ENCODE measurements at places on chromosomes 6 and 20. TPM values are rescaled to one million over a fixed set of nuclear protein-coding genes. Genes with fewer than 3 reads are reported as not detected.

- no peaks in the 10 kb centered on the region for H3K27me3 ChIP-seq
- H3K36me3 ChIP-seq = no peaks in the 10 kb centered on the region
- H3K27ac ChIP-seq = no peak overlapping the region
- DNase-seq = no peak
- no peaks in the 10 kb centered on the region for H3K4me1 ChIP-seq
Measured at GRCh38 chr20:21046413-21047070, 59.6 kb downstream of the LINC00237 start.

Gene SOD2
- 199 TPM for total RNA-seq

DNA sequence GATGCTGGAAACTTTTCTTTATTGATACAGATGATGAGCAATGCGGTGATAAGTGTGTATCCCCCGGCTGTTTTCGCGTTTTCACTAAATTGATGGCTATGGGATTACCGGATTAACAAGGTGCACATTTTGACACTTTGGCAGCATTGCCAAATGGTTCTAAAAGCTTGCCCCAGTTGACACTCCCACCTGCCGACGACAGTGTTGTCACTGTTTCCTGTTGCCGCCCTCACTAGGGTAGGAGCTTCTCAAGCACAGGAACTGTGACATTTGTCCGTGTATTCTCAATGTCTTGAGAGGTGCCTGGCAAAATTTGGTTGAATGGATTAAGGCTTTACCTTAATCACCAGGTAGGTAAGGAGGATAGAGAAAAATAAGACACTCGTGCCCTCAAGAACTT lies 9.8 kb upstream of the MAPK13 start:
- peak; percentile 72 for DNase-seq
- H3K4me1 ChIP-seq = peaks cover 6% of the 10 kb centered on the region
- no peak overlapping the region for H3K4me3 ChIP-seq
- peak overlapping the region; percentile 66 for H3K27ac ChIP-seq

DNA sequence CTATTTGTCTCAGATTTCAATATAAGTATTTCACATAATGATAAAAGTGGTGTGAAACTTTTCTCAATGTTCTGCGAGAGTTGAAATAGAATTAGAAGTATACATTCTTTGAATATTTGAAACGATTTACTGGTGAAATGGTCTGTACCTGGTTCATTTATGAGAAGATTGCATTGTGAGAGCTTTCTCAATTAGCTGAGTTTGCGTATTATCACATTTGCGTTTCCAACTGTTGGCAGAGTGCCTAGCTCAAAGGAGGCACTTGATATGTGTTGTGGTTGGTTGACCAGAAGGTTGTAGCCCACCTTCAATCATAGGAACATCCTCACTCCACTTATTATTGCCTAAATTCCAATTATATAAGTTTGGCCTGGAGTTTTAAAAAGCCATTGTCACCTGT lies 58.8 kb upstream of the EXOC2 start:
- H3K27ac ChIP-seq = no peak overlapping the region
- no peaks in the 10 kb centered on the region for H3K36me3 ChIP-seq
- H3K4me3 ChIP-seq = no peak overlapping the region
- no peaks in the 10 kb centered on the region for H3K27me3 ChIP-seq
- no peaks in the 10 kb centered on the region for H3K4me1 ChIP-seq
- DNase-seq = no peak

DNA sequence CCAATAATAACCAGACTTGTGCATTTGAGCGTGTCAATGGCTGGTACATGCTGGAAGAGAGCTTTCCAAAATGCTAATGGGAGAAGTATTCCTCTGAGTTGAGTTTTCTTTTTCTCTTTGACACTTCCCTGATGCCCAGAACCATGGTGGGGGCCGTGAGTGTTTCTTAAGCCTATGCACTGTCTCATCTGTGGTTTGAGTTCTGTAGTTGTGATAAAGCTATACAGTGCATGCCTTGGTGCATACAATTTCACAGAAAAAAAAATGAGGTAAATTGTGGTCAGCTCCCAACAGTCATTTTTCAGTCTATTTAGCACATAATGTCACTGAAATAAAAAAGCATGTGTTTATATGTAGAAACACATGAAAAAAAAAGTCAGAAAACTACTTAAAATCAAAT lies 204.8 kb downstream of the HDGFL1 start:
- H3K27ac ChIP-seq = no peak overlapping the region
- no peak overlapping the region for H3K4me3 ChIP-seq
- no peaks in the 10 kb centered on the region for H3K27me3 ChIP-seq
- no peaks in the 10 kb centered on the region for H3K36me3 ChIP-seq
- no peak for DNase-seq
- no peaks in the 10 kb centered on the region for H3K4me1 ChIP-seq

GRCh38 chr20:26167499-26167898 lies 470.8 kb upstream of the ZNF337 start:
- H3K4me3 ChIP-seq = no peak overlapping the region
- DNase-seq = no peak
- no peaks in the 10 kb centered on the region for H3K4me1 ChIP-seq
- no peaks in the 10 kb centered on the region for H3K36me3 ChIP-seq
- no peak overlapping the region for H3K27ac ChIP-seq
- no peaks in the 10 kb centered on the region for H3K27me3 ChIP-seq

DNA sequence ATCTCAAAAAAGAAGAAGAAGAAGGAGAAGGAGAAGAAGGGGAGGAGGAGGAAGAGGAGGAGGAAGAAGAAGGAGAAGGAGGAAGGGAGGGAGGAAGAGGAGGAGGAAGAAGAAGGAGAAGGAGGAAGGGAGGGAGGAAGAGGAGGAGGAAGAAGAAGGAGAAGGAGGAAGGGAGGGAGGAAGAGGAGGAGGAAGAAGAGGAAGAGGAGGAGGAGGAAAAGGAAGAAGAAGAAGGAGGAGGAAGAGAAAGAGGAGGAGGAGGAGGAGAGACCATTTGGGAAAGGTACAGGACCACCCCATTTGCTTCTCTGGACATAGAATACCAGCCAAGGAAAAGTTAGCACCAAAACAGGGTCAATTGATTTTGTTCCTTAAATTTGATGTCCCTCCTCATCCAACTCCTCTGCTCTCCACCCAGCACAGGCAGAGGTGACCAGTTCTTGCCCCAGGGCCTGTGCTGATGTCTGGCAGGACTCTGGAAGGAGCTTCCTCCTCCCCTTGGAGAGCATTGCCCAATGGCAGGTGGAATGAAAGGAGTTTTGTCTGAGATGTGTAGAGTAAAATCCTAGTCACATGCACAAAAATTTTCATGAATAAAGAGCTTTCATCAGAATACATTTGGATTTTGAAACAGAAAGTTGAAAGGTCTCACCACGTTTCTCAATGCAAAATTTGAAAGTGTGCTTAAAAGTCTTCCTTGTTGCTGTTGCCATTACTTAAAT lies 182.9 kb downstream of the LY86 start:
- H3K36me3 ChIP-seq = no peaks in the 10 kb centered on the region
- no peaks in the 10 kb centered on the region for H3K4me1 ChIP-seq
- no peaks in the 10 kb centered on the region for H3K27me3 ChIP-seq

Gene TGM3
- total RNA-seq = 0.27 TPM

GRCh38 chr6:17972074-17972952 lies 15.1 kb downstream of the KIF13A start:
- no peaks in the 10 kb centered on the region for H3K36me3 ChIP-seq
- H3K27ac ChIP-seq = peak overlapping the region; percentile 2
- peaks cover 10% of the 10 kb centered on the region for H3K4me1 ChIP-seq
- no peak overlapping the region for H3K4me3 ChIP-seq

DNA sequence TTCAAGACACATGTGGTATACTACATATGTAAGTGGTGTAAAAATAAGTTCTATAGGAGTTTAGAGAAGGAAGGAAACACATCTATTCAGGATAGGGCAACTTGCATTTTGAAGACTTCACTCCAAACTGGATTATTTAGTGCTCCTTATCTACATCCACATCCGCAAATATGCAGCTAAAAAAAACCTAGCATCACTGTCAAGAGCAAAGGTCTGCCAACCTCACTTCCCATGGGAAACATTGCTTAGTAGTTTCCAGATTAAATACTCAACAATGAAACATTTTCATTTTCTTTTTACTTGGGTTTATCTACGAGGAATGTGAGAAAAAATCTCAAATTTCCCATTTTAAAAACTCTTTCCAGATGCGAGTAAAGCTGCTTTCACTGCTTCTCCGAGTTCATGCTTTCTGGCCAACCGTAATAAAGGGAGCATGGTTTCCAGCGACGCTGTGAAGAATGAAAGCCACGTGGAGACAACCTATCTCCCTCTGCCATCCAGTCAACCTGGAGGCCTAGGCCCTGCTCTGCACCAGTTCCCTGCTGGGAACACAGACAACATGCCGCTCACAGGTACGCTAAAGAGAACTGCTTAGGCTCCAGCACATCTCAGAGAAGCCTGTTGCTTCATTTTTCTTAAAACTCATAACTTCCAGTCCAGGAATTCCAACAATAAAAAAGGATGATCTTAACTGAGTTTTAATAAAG lies 48.2 kb downstream of the RFX6 start:
- DNase-seq = no peak
- no peaks in the 10 kb centered on the region for H3K36me3 ChIP-seq
- H3K27me3 ChIP-seq = no peaks in the 10 kb centered on the region
- H3K4me3 ChIP-seq = no peak overlapping the region
- H3K27ac ChIP-seq = no peak overlapping the region

Gene CABLES2
- total RNA-seq = 10.5 TPM

Gene EIF6
- total RNA-seq = 194 TPM

GRCh38 chr20:44997668-44998067 lies 31.4 kb downstream of the STK4 start:
- H3K27ac ChIP-seq = no peak overlapping the region
- H3K4me3 ChIP-seq = no peak overlapping the region
- peaks cover 11% of the 10 kb centered on the region for H3K36me3 ChIP-seq
- no peaks in the 10 kb centered on the region for H3K27me3 ChIP-seq
- no peak for DNase-seq
- H3K4me1 ChIP-seq = no peaks in the 10 kb centered on the region

DNA sequence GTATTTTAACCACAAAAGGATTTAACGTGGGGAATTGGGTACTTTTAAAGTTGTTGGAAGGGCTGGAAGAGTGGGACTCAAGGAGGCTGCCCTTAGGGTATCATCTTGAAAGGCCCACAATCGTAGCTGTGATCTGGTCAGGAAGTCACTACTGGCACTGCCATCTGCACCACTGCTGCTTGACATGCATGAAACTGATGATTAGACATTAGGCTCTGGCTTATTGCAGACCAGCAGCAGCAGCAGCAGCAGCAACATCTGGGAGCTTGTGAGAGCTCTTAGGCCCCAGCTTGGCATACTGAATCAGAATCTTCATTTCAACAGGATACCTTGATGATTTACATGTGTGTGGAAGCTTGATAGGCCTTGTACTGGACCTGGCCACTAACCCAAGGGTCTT lies 68.6 kb downstream of the PHF20 start:
- no peak overlapping the region for H3K4me3 ChIP-seq
- H3K27me3 ChIP-seq = no peaks in the 10 kb centered on the region

DNA sequence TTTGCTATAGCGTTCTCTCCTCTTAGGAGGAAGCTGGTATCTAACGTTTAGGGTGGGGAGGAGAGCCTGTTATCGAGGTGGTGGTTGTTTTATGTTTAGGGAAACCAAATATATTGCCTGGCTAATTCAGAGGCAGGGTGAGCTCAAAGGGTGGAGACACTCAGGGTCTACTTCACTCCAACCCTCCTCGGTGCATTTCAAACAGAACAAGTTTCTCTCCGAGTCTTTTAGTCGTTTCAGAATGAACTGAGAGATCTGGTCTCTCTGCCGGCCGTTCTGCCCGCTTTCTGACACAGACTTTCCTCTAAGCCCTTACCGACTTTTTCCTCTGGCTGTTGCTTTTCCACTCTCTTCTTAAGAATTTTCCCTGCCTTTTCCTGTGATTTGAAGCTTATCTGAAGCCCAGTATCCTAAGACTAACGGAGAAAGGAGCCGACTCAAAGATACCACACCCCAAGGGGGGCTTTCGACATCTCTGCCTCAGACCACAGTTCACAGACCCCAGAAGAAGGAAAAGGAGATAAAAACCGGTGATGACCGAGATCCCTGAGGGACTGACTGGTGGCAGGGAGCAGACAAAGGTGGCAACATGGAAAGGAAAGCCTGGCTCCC lies 865 bp downstream of the STK38 start:
- H3K27ac ChIP-seq = peak overlapping the region; percentile 95
- no peaks in the 10 kb centered on the region for H3K36me3 ChIP-seq
- peak overlapping the region; percentile 80 for H3K4me3 ChIP-seq
- H3K27me3 ChIP-seq = no peaks in the 10 kb centered on the region

Gene ADGRB3
- total RNA-seq = 0.98 TPM

Gene CAGE1
- total RNA-seq = not detected

- H3K27ac ChIP-seq = no peak overlapping the region
- H3K4me3 ChIP-seq = no peak overlapping the region
- H3K36me3 ChIP-seq = no peaks in the 10 kb centered on the region
- no peak for DNase-seq
Measured at GRCh38 chr6:137919837-137920730, 53.0 kb downstream of the TNFAIP3 start.

- no peak overlapping the region for H3K27ac ChIP-seq
- H3K4me3 ChIP-seq = no peak overlapping the region
- H3K27me3 ChIP-seq = peaks cover 13% of the 10 kb centered on the region
Measured at GRCh38 chr20:26209171-26209941, 512.7 kb upstream of the ZNF337 start.

- H3K36me3 ChIP-seq = no peaks in the 10 kb centered on the region
- DNase-seq = no peak
- H3K27ac ChIP-seq = no peak overlapping the region
- H3K4me3 ChIP-seq = no peak overlapping the region
- no peaks in the 10 kb centered on the region for H3K27me3 ChIP-seq
Measured at GRCh38 chr6:23659125-23659524, 466.9 kb upstream of the NRSN1 start.

DNA sequence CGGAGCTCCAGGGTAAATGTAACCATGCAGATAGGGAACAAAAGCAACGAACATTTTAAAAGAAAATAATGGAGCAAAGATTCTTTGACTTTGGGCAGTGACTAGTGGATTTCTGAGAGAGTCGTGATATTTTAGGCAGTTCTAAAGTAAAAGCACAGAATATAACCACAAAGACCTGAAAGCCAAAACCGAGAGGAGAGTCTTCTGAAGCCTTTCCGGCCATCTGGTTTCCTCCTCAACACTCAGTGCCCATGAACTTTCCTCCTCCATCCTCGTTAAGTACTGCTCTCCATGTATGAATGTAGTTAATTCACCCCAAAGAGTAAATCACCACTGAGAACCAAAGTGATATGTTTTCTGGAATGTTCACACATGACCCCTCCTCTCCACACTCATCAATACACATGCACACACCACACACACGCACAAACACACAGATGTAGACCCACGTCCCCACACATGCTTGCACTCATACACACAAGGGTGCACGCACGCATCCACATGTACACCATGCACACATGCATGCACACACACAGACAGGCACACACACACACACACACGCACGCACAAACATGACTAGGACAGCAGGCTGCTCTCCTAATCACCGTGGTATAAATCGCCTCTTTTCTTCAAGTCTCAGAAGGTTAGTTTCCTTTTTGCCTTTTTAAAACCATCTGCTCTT lies 109.5 kb downstream of the MYLK4 start:
- no peaks in the 10 kb centered on the region for H3K27me3 ChIP-seq
- H3K4me3 ChIP-seq = no peak overlapping the region
- no peaks in the 10 kb centered on the region for H3K36me3 ChIP-seq
- DNase-seq = no peak

GRCh38 chr20:20571068-20571780 lies 141.2 kb downstream of the RALGAPA2 start:
- no peak for DNase-seq
- no peaks in the 10 kb centered on the region for H3K4me1 ChIP-seq
- no peak overlapping the region for H3K4me3 ChIP-seq
- no peaks in the 10 kb centered on the region for H3K27me3 ChIP-seq
